NCI-H460 (cell line): ENCODE measurements at places on chromosomes 11 and 22. TPM values are rescaled to one million over a fixed set of nuclear protein-coding genes. Genes with fewer than 3 reads are reported as not detected.

The OR51B4 gene
- total RNA-seq, result not detected in 2 replicates

DNA sequence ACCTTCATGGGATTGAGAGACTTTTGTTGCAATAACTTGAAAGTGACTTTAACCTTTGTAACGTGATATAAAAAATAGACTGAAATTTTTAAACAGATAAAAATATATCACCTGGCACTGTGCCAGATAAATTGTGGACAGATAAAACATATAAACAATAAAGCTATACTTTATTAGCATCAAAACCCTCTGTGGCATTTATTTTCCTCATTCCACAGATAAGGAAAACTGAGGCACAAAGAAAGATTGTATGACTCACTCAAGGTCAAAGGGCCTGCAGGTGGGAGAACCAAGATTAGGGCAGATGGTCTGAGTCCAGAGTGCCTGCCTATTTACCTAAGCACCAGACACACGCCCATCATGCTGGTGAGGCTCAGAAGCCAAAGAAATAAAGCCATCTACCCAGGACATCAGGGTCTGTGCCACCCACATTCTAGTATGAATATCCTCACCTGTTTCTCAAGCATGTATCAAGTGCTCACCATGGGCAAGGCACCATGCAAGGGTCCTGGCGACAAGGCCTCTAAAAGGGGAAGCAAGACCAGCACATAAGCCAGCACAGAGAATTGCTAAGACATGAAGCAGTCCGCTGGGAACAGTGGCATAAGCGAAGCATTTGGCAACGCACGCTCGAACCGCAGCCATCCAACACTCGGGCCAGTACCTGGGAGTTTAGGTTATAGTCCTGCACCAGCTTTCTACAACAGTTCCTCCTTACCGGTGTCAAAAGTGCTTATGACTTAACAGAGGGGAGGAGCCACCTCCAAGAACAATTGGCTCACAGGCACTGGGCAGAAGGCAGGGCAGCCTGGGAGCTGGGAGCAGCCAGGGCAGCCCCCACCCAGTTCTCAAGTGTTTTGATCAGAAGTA, 17.6 kb downstream of the MYH9 start:
- no peak for DNase-seq

The MS4A7 gene
- not detected in 2 replicates for total RNA-seq

DNA sequence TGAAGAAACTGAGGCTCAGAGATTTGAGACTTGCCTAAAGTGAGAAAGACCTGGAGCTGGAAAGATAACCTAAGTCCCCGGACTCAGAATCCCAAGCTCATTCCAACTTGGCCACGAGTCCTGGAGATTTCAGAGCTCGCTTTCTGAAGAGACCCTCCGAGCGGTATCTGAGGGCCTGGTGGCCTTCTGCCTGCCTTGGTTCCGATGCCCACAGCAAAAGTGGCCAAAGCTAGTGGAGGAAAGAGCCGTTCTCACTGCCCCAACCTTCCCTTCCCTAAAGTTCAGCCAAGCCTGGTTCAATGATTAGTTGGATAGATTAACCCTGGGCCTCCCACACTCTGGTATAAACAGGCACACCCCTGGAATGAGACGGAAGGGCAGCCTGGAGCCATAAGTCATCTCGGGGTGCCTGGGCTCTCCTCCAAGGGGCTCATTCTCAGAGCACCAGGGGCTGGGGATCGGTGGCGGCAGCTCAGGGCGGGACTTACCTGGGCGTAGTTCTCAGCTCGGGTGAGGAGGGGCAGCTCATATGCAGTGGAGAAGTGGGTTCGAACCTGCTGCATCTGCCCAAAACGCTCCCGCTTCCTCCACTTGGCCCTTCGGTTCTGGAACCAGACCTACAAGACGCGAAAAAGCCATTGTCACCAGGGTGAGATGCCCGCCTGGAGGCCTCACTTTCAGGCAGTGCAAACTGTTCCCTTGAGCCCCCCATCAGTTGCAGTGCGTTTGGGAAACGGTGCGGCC, 42.8 kb downstream of the ALX4 start:
- no peak for DNase-seq

- no peak for DNase-seq
These were observed 324.7 kb downstream of the CASP12 start for GRCh38 chr11:104573441-104573990.

GRCh38 chr11:128409476-128409875, 177.9 kb downstream of the ETS1 start:
- DNase-seq, result no peak

DNA sequence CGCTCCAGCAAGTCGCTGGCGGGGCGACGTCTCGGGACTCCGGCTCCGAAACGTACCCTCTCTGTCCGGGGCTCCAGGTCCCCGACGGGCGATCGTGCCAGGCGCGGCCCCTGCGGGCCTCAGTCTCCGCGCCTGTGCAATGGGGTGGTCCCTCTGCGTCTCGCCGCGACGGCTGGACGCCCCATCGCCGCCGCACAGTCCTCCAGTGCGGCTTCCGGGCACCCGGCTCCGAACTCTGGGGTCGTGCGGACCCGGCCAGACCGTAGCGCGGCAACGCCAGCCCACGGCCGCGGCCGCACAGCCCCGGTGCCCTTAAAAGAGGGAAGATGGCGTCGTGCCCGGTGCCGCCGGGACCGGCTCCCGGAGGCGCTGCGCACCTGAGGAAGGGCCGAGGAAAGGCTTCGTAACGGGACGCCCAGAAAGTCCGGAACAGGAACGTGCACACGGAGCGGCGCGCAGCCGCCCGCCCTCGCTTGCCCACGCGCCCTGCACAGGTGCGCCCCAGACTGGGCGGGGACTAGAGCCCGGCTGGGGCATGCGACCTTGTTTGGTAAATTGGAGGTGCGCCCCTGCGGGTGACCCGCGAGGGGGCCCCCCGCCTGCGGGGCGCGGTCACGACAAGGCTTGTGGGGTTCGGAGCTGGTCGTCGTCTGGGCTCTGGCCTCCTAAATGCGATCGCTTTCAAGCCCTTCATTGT, 525 bp downstream of the BIK start:
- DNase-seq, result no peak

- no peak for DNase-seq
These were observed 6.3 kb upstream of the IGLL5 start for GRCh38 chr22:22881116-22882000.

The CAVIN3 gene
- total RNA-seq, result 8.9 and 9.8 TPM in 2 replicates

GRCh38 chr11:63610604-63611394, 3.4 kb downstream of the PLAAT3 start:
- no peak for DNase-seq

The CCDC188 gene
- total RNA-seq, result not detected in 2 replicates

DNA sequence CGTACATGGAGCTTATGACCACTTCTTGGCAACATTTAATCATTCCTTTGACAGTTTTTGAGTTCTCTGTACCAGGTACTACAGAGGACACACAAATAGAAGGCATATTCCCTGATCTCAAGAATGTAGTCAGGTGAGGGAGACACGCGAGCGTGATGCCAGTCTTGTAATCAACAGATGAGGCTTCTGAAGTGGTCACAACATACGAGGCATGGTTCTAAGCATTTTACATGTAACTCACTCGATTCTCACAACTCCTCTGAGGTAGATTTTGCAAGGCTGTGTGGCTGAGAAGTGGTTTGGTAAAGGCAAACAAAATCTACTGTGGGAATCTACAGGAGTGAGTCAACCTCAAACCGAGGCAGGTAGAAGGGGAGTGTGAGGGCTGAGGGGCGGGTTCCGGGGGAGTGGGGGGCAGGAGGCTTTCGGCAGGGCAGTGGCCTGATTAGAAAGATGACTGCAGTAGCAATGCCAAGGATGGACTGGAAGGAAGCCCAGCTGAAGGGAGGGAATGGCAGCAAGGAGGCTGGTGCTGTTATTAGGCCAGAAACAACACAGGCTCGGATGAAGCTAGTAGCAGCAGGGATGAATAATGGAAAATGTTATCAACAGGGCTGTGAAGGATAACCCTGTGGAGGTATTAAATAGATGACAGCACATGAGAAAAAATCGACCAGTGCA, 63.8 kb downstream of the ST14 start:
- no peak for DNase-seq

- DNase-seq, result no peak
These were observed 471 bp upstream of the AHNAK start for GRCh38 chr11:62546929-62547625.

DNA sequence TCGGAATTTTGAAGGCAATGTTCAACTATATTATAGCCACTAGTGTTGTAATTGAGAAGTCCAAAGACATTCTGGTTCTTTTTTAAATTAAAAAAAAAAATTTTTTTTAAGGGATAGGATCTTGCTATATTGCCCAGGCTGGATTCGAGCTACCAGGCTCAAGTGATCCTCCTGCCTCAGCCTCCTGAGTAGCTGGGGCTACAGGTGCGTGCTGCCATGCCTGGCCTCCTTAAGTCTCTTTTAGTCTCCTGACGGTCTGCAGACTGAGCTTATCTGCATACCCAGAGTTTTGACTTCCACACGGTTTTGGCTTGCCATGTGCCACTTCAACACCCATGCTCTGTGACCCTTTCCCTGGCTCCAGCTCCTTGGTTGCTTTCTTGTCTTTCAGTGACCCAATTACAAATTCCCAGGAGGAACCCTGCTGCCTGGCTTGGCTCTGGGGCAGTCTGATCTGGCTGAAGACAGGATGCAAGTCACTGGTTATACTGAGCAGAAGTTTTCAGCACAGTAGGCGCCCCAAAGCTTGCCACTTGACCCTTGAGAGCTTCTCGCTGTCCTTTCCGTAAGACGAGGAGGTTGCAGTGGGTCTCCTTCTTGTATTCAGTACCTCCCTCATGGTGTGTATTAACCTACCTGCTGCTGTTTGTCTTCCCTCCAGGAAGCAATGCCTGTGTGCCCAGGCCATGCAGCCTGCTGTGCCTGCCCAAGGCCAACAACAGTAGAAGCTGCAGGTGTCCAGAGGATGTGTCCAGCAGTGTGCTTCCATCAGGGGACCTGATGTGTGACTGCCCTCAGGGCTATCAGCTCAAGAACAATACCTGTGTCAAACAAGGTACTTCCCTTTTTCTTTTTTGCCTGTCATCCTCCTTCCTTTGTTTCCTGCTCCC, 113.8 kb upstream of the SORL1-AS1 start:
- no peak for DNase-seq

GRCh38 chr11:8694137-8694536, 11.5 kb downstream of the RPL27A start:
- no peak for DNase-seq

The RASD2 gene
- total RNA-seq, result 0.02 TPM in 1 of 2 replicates, not detected in the other

The CNTN5 gene
- total RNA-seq, result 0.26 and 0.32 TPM in 2 replicates

- DNase-seq, result no peak
These were observed 46.2 kb downstream of the AMBRA1 start for GRCh38 chr11:46547579-46547978.

- DNase-seq, result no peak
These were observed 221.9 kb downstream of the SBF2 start for GRCh38 chr11:10072142-10072541.

- DNase-seq, result no peak
These were observed 28.7 kb downstream of the DDIAS start for GRCh38 chr11:82930229-82930628.

- peak; percentile 61 for DNase-seq
These were observed 2.5 kb upstream of the NPAS4 start for GRCh38 chr11:66418168-66418985.

The CHRNA10 gene
- total RNA-seq, result 0.30 and 0.52 TPM in 2 replicates

The PYGM gene
- 0.54 TPM in 1 of 2 replicates, not detected in the other for total RNA-seq

DNA sequence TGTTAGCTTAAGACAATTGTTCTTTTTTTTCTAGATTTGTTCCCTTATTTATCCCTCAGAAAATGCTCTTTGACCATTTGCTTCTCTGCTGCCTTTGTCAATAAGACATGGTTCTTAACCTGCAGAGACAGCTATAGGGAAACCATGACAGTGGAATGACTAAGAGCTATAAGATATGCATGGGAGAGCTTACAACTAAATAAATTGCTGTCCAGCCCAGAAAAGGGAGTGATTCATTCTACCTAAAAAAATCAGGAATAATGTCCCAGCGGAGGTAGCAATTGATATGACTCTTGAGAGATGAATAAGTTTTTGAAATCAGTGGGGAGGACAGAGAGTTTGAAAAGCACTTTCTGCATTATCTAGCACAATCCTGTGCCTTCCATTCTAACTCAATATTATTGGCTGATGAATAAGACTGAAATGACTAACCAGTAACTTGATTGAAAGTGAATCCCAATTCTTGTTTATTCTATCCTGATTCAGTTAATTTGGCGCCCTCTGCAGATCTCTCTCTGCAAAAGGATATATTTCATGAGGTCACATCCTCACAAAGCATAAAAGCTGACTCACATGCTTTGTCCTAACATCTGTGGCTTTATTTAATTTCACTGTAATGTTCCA, 680.5 kb upstream of the API5 start:
- DNase-seq, result no peak

DNA sequence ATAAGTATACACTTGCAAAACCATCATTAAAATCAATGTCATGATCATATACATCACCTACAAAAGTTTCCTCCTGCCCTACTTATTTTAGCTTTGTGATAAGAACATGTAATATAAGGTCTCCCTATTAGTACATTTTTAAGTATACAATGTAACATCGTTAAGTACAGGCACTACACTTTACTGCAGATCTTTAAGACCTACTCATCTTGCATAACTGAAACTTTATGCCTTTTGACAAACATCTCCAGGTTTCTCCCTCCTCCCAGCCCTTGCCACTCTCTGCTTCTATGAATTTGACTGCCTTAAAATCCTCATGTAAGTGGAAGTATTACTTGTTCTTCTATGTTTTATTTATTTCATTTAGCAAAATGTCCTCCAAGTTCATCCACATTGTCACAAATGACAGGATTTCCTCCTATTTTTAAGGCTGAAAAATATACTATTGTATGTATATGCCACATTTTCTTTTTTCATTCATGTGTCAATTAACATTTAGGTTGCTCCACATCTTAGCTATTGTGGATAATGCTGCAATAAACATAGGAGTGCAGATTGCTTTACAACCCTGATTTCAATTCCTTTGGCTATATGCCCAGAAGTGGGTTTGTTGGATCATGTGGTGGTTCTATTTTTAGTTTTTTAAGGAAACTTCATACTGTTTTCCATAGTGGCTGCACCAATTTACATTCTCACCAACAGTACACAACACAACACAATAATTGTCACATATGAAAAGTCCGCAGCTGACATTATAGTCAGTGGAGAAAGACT, 471.1 kb upstream of the ANO3 start:
- DNase-seq, result no peak

DNA sequence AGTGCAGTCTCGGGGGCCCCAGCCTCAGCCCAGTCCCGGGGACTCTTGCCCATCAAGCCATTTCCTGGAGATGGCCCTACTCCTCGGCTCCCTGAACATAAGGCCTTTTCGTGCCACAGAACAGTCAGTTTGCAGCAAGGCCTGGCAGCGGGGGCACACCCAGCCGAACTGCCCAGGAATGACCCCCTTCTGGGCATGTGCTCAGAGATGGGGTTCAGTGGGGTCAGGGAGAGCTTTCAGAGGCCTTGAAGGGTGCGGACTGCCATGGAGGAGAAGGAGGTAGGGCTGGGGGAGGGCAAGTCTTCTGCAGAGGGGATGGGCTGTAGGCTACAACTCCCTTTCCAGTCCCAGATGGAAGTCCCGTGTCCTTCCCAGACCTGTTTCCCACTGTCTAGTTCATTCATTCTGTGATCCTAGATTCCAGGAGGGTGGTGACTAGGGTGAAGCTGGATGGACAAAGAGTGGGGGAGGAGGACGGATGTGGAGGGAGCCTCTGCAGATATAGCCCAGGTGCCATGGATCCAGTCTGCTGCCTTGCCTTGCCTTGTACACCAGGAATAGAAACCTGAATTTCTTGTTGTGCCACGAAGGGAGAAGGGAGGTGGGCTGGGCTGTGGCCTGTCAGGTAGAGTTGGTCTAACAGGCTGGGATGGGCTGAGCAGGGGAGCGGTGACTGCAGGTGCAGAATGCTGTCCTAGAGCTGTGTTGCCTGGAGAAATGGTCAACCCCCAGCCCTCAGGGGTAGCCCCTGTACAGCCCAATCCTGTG, 14.2 kb upstream of the OMP start:
- DNase-seq, result no peak
